Dorsolateral prefrontal cortex (tissue), 122 donors: ENCODE measurements at places on chromosomes 1 and 21.

GRCh38 chr1:150974580-150975478, at the start of gene CERS2:
Gene CERS2, minus strand, starts transcription at chr1:150974835. Its CDS starts 5,745 bp downstream, at chr1:150969090.
- no peak for DNase-seq

- no peak for DNase-seq
Measured at GRCh38 chr1:61011561-61012263, 70.6 kb upstream of the NFIA start.

DNA sequence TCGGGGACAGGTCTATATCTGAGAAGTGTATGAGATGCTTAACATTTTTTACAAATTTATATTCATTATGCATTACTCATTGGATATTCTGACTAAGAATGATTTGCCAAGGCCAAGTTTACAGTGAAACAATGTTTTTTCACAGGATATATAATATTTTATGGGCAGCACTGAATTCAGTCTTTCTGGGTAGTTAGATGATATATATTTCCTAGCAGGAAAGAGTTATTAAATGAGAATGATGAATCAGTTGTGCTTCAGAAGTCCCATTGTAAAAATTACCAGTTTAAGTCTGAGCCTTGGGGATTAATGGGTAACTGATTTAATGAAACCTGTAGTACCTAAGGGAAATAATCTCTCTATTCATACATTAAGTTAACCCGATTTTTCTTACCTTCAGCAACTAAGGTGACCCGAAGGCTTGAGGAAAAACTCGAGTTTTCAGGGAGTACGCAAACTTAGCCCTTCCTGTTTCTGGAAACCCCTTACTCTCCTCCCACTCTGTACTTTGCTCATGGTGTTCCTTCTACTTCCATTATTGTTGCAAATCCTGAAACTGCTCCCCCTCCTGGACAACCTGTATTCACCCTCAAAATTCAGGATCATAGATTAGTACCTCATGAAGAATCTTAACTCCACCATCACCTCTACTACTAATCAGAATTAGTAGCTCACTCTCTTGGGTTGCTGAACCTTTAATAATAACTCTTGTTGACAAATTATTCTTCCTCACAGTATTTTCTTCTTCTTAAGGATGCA, 135.1 kb downstream of the AK5 start:
- DNase-seq, result no peak

DNA sequence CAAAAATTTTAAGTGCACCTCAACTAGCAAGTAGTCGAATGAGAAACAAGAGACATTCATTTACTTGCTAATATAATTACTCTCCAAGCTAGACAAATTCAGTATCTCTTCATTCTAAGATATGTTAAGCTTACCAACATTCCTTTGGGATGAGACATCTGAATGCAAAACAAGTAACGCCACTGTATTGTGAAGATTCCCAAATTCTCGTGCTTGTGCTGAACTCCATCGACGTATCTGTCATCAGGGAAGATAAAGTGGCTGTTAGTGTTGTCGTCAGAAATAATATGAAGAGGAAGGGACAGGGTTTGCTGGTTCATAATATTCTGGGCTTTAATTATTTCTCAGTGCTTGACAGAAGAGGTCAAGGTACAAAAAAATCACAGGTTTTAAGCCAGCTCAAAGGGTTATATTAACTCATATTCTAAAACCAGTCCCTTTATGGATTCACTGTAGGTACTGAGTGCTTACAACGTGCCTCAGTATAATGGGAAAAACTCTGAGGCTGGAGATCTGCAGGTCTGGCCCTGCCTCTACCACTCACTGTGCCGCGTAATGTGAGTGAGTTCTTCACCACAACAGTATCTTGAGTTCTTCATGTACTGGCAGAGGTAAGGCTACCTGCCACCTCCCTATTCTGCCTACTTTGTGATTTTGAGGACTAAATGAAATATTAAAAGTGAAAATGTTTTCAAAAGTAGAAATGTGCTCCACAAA, 42.0 kb downstream of the PCSK9 start:
- no peak for DNase-seq

DNA sequence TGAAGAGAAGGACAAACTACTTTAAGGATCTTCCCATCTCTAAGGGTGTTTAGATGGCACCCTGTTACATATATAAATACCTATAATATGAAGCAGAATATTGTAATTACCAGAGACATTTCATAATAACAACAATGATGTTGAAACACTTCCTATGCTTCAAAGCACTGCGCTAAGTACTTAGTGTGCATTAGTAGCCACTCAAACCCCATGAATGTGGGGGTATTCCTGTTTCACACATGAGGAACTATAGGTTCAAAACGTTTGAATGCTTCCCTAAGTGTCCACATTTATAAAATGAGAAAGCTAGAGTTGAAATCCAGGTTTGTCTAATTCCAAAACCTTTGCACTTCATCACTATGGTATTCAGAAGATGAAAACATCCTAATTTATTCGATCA, 18.5 kb upstream of the OR10J5 start:
- DNase-seq, result no peak

DNA sequence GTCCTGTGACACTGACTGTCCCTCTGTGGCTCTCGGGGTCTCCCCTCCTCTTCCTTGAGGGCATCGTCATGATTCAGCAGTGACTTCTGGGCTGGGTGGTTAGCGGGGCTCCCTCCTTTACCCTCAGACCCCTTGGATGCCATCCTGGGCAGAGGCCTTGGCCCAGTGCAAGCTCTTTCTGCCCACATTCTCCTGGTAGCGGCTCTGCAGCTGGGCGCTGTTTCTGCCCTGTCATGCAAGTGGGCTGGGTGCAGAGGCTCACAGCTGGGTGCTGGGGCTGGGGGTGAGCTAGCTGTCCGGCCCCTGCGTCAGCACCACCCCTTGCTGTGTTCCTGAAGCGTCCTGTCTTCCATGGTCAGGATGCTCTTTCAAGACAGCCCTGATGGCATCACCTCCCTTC, 158.5 kb downstream of the PCBP3 start:
- no peak for DNase-seq

GRCh38 chr1:11835441-11836225, 11.9 kb downstream of the NPPA start:
- no peak for DNase-seq
